Mucosa of gallbladder (tissue), 1 donor: ENCODE measurements at places on chromosomes 7 and 10.

GRCh38 chr10:62154231-62154630 lies 114.4 kb downstream of the RTKN2 start:
- no peak for DNase-seq

- DNase-seq = no peak
These were observed 1144.6 kb downstream of the SORCS3 start for GRCh38 chr10:105785721-105786120.

GRCh38 chr7:37198041-37198905 lies 250.4 kb downstream of the ELMO1 start:
- no peak for DNase-seq

GRCh38 chr7:69516238-69516820 lies 81.9 kb upstream of the AUTS2 start:
- DNase-seq = no peak

DNA sequence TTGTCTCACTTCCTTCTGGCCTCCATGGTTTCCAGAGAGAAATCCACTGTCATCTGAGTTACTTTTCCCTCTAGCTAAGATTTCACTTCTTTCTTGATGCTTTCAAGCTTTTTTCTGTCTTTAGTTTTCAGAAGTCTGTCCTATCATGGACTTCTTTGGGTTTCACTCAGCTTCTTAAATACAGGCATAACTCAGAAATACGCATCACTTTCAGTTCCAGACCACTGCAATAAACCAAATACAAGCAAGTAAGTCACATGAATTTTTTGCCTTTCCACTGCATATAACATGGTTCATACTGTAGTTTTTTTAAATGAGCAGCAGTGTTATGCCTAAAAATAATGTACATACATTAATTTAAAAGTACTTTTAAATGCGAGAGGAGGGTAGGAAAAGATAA lies 48.7 kb downstream of the STK17A start:
- no peak for DNase-seq

DNA sequence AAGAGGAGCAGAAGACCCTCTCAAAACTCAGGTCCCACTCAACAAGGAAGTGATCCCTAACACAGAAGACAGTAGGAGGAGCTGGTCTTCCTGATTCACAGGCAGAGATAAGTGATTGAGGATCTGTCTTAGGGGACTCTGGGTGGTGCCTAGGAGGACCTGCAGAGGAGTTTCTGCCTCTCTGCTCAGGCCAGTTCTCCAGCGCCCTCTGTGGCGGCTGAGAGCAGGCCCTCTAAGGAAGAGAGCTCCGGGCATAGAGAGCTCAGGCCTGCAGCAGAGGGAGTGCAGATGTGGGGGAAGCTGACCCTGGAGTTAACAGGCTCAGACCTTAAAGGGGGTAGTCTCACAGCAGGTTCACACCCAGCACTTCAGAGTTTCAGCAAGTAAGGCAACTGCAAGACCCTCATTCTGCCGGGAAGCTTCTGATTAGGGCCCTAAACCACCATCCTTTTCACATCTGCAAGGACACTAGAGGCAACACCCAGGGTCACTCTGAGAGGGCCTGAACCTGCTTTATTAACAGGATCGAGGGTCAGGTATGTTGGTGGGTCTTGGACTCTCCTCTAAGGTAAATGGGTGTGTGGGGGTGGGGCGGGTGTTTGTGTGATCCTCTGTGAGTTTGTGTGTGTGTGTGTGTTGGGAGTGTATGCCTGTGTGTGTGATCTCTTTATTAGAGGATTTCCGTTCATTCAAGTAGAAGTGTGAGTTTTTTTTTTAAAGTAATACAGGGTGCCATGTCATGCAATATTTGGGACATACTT lies 57.6 kb upstream of the TARP start:
- DNase-seq = no peak

DNA sequence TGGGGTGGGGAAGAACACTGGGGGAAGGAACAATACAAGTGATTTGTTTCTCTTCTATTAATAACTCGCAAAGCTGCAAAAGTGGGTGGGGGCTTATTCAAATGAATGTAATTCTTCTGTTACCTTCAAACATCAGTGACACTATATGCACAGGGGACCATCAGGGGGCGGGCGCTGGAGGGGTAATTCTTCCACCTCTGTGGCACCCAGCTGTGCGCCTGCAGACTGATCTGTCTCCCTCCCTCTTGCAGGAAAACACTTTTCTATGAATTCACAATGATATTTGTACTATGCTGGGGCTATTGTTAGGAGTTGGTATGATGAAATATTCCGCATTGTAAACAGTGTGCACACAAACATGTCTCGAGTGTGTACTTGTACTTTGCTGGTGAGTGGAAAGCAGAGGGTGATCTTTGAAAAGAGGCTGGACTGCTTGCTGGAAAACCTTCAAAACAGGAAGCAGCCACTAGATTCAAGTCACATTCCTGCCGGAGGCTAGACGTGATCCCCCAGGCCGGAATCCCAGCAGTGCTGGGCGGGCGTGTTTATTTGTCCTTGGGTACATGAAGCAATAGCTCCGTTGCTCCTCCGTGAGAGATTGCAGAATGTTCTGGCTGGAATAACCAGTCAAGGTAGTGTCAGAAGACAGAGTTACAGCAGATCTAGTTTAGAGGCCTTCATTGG lies 15.8 kb upstream of the BNIP3 start:
- DNase-seq = peak; percentile 80

GRCh38 chr7:112162142-112162766 lies 43.9 kb downstream of the DOCK4 start:
- peak; percentile 29 for DNase-seq

DNA sequence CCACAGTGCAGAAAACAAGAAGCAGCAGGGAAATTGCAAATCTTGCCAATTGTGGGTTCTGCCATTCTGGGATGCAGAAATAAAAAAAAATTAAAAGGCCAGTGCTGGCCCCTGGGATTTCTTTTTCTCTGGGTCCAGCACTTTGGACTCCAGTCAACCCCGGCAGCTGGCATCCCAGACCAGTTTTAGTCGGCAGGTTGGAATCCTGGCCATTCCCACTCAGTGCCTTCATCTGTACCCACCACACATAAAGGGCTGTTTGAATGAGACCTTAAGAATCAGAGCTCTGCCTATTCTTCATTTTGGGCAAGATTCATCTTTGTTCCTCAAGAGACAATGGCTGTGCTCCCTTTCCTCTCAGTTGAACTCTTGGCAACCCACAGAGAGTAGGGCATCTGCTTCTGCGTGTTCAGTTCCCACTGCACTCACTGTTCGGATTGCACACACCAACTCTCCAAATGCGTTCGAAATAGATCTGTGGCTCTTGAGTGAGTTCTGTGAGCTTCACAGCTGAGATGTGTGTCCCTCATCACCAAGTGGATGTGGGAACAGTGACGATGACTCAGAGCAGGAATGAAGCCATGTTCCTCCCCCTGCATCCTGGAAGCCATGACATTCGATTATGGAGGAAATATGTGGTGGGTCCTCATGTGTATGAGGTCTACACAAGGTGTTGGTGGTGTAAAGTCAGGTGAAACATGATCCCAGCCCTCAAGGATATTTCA lies 63.0 kb upstream of the EGFR start:
- no peak for DNase-seq

- no peak for DNase-seq
These were observed 98.1 kb downstream of the C10orf105 start for GRCh38 chr10:71621231-71622153.
